Stimulated activated CD8-positive, alpha-beta memory T cell treated with anti-CD3 and anti-CD28 coated beads, Interleukin-12 subunit alpha, Interleukin-12 subunit beta, amount 100 ng/mL, for 4 hours (primary cell): ENCODE measurements at places on chromosomes 6 and 20.

DNA sequence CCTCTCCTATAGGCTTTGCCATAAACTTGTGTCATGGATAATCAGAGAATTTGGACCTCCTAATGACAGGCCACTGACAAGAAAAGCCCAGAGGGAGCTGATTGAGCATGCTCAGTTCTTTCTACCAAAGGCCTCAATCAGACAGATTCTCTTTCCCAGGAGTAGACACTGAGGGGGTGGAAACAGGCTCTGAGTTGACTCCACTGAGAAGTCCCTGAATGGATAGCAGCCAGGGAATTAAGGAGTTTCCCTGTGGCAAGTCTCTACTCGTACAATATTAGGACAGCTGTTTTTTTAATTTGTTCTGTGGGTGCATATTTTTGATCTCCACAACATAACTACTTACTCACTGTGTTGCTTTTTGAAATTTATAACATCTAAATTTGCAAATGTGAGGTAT is 63.3 kb downstream of the SLC16A10 start:
- no peak for DNase-seq

- DNase-seq, result no peak
Measured at GRCh38 chr6:11802886-11803590, 24.4 kb upstream of the ADTRP start.

DNA sequence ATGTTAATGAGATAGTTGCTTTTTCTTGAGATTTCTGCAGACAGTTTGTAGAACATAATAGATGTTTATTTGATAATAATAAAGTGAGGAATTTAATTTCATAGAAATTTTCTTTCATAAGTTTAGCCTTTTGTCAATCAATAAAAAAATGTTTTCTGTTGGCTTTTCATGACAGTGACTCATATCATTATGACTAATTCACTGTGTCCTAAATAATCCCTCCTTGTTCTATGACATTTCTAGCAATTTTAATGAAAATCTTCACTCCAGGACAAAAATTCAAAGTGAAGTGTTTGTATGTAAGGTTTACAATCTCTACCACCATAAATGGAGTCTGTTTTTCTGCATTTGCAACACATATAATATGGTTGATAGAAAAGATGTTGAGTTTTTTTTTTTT is 109.9 kb downstream of the UTRN start:
- DNase-seq, result no peak

- DNase-seq, result no peak
Measured at GRCh38 chr6:43393602-43394001, 24.2 kb upstream of the ZNF318 start.

GRCh38 chr6:52994839-52995088 is 320 bp downstream of the GSTA4 start:
- peak; percentile 10 for DNase-seq

DNA sequence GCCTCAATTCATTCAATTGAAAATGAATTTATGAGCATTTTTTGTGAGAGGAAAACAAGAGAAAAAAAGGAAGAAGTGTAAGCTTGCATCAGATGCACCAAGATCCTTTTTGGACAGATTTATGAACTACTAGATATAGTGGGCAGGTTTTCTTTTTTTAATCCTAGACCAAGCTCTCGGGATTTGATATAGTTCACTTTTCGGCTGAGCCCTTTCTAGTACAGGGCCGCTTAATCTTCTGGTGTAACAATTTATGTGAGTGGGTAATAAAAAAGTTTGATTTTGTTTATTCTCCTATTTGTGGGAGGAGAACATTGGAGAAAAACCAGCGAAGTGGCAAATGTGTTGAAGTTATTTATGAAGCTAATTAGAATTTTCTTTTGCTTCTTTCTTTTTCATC is 538.0 kb downstream of the UTRN start:
- DNase-seq, result no peak
